ENCODE measurements at places on chromosomes 4 and X.

- no peak for DNase-seq
Measured at GRCh38 chrX:2766906-2767305, 15.1 kb downstream of the XG start.

DNA sequence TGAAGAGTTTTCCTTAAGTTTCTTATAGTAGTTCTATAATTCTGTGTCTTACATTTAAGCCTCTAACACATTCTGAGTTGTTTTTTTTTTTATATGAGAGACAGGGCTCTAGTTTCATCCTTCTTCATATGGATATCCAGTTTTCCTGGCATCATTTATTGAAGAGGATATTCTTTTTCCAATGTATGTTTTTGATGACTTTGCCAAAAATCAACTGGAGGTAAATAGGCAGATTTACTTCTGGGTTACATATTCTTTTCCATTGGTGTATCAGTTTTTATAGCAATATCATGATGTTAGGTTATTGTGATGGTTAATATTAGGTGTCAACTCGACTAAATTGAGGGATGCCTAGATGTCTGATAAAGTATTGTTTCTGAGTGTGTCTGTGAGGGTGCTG lies 650.7 kb upstream of the GRID2 start:
- DNase-seq, result no peak

DNA sequence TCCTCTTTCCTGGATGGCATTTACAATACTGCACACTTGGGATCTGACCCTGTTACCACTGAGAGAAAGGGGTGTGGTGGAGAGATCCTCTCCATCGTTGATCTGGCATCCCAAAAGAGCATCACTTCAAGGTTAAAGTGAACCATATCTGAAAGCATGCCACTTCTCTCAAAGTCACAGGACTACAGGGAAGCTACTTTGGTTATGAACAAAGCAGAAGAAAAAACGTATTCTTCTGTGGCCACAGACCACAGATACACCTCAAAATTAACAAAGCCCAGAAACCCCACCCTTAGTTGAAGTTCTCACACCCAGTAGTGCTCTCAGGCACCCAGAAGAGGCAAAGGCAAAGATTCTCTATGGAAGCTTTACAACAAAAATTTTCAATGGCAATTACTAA lies 108.3 kb downstream of the JADE1 start:
- DNase-seq, result no peak

GRCh38 chrX:139877710-139878414 lies 55.0 kb downstream of the ATP11C start:
- DNase-seq, result no peak

DNA sequence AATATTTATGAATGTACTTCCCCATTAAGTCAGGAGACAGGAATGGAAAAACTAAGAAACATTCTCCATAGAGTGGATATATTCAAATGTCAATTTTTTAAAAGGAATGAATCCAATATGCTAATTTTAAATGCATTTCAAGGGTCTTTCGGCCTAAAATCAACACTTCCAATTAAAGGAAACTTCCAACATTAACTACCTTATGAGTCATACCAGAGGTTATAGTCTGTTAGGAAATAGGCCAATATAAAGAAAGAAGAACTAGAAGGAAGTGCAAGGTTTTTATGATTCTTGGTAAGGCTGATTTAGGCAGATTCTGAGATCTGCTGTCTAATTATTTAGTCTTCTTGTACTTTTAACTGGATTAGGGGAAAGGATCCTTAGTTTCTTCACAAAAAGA lies 260.1 kb upstream of the EDNRA start:
- no peak for DNase-seq

GRCh38 chr4:109532182-109532581 lies 27.9 kb upstream of the MCUB start:
- no peak for DNase-seq

DNA sequence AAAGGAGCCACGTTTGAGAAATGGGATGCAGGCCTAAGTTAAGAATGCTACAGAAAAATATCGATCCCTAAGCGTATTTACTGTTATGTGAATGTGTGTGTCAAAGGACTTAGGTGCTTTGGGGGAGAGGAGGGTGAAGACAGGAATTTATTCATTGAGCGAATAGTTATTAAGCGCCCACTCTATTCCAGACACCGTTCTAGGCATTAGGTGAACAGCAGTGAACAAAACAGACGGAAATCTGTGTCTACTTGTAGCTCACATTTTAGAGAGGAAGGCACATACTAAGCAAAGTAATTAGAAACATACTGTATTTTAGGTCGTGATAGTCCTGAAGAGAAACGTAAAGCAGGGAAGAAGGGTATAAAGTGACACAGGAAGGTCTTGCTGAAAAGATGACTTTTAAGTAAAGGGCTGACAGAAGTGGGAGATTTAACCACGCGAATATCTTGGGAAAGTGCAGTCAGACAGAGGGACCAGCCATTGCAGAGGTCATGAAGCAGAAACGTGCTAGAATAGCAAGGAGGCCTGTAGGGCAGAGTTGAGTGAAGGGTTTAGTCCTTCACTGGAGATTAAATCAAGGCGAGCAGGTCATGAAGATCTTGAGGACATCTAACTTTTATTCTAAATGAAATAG lies 541 bp downstream of the AIMP1 start:
- DNase-seq, result no peak

DNA sequence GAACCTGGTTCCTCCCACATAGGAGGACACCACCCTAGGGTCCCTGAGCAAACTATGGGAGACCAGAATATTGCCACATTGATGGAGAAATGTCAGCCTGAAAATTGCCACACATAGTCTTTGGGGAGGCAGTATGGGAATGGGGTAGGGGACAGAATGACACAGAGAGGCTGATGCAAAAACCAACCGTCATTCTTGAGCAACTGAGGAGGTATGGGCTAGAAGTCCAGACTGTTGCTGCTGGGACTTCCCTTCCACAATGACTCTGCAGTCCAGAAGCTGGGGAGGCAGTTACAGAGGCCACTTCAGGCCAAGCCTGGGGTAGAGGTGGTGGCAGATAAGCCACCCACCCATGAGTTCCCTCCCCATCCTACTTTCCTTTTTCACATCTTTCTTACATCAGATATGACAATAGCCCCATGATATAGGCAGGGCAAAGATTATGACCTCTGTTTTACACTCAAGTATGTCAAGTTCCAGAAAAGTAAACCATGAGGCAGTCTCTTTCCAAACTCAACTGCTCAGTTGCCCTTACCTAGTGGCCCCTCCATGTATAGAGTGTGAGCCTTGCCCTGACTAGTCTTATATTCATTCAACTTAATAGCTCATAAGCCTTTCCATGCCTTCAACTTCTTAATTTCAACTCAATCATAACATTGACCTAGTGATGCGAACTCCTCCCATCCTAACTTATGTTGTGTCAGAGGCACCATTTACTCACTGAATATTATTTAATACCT lies 41.7 kb downstream of the VSIG4 start:
- DNase-seq, result no peak

DNA sequence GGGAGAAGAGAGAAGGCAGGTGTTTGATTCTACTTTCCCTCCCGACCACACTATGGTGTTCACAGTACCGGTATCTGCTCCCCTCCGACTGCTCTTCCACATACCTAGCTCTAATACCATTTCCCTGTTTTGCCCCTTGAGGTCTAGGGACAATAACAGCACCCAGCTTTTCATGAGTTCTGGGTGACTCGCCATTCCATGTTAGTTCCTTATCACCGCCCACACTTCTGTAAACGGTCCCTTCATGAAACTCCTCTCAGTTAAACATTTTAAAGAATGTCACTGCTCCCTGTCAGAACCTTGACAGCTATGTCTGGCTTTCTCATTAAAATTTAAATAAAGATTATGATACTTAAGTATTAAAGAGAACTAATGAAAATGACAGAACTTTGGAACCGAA lies 136.7 kb downstream of the ADAMTS3 start:
- DNase-seq, result no peak

GRCh38 chr4:137738375-137738990 lies 206.2 kb upstream of the PCDH18 start:
- no peak for DNase-seq

GRCh38 chrX:43375136-43375535 lies 281.0 kb upstream of the MAOA start:
- DNase-seq, result no peak

DNA sequence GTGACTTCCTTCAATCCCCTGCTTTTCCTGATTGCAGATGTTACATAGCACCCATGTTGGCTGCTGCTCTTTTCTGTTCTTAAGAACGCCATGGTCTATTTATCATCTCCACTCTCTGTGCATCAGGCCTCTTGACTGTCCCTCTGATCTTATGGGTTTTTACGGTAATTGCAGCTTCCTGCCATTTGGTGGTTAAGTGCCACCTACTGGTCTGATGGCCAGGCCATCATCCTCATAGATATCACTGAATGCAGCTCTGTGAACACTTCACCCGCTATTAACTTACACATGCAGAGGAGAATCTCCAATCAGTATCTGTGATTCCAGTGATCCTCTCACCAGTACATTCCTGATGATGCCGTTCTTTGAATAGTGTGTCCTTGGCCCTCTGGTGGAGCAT lies 382.4 kb downstream of the TRAM1L1 start:
- no peak for DNase-seq

- DNase-seq, result no peak
Measured at GRCh38 chr4:2813446-2814405, 20.8 kb downstream of the SH3BP2 start.

GRCh38 chr4:42149004-42149403 lies 3.5 kb downstream of the BEND4 start:
- no peak for DNase-seq

DNA sequence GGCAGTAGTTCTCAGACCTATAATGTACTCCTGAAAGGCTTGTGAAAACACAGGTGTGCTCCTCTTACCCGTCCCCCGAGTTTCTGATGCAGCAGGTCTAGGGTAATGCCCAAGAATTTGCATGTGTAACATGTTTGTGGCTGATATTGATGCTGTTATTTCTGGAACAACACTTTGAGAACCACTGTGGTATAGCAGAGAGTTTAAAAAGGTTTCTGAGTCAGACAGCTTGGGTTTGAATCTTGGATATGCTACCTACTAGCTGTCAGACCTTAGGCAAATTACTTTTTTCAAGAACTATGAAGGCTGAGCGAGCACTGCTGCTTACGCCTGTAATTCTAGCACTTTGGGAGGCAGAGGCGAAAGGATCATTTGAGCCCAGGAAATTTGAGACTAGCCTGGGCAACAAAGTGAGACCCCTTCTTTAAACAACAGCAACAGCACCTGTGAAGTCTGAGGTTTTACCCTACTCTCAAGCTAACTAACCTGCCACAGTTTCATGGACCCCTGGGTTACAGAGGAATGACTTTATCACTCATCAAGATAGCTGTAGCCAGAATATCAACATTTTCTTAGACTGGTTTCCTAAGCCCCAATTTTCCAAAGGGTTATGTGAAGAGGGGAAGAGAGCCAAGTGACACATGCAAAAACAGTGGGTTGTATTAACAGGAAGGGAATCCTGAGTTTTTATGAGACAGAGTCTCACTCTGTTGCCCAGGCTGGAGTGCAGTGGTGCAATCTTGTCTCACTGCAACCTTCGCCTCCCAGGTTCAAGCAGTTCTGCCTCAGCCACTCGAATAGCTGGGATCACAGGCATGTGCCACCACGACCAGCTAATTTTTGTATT lies 5.1 kb downstream of the AFF1 start:
- DNase-seq, result no peak

GRCh38 chr4:127048376-127049044 lies 584.2 kb upstream of the INTU start:
- DNase-seq, result no peak

DNA sequence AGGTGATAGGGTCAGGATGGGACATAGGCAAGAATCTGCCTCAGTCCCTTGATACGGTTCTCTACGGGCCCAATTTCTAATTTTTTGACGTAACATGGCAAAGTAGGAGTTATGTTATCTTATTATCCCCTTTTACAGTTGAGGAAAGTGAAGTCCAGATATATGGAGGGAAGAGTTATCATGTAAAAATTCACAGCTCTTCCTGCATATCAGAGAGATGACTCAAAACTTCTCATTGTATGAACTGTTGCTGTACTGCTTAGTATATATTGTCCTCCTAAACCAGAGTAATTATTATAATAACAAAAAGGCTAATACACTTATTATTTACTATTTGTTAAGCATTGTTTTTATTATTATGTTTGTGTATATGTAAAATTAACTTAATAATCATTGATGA lies 260.5 kb upstream of the IGFBP7 start:
- no peak for DNase-seq

DNA sequence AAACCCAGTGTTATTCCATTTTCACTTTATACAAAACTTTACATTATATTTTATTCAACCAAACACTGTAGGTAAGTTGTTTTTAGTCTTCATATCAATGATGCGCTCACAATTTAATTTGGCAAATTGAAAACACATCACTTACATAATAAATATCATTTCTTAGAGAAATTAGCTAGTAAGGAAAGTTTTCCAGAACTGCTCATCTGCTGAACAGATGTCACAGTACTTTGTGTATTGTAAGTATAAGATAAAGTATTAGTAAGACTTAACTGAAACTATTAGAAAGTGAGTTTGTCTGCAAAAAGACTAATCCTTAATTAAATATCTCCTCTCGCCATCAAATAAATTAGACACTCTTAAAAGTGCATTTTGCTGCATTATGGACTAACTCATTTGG lies 108.7 kb upstream of the PACRGL start:
- no peak for DNase-seq

Data from stimulated activated CD4-positive, alpha-beta T cell treated with anti-CD3 and anti-CD28 coated beads, Interleukin-2, amount 100 ng/mL, for 48 hours (primary cell).